ENCODE measurements at places on chromosomes 4 and X.

DNA sequence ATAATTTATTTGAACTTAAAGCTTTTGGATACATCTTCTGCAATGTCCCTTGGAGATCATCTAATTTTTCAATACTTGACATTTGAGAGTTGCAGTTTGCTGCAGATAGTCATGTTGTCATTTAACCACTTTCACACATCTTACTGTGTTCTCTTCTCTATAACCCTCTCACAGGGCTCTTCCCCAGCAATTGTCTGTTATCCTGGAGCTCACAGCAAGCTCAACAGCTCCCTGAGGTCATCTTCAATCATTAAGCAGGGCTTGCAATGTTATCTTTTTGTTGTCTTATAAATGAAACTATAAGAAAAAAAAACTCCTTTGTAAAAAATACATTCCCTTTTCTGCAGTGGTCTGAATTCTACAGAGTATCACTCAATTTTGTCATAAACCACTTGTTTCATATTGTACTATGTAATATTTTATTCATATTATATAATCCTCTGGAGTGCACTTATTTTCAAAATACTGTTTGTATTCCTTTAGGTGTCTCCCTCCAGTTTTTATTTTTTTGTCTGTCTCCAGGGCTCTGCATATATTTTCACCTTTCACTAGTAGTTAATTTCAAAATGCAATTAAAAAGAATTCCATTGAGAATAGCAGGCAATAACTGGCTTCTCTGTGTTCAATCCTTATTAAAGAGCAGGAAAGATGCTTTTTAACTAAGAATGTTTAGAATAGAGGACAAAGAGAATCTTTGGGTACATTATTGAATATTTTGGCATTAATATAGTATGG lies 106.3 kb upstream of the ARSJ start:
- no peak for DNase-seq

GRCh38 chr4:170109586-170110284 lies 20.0 kb upstream of the AADAT start:
- DNase-seq: no peak

DNA sequence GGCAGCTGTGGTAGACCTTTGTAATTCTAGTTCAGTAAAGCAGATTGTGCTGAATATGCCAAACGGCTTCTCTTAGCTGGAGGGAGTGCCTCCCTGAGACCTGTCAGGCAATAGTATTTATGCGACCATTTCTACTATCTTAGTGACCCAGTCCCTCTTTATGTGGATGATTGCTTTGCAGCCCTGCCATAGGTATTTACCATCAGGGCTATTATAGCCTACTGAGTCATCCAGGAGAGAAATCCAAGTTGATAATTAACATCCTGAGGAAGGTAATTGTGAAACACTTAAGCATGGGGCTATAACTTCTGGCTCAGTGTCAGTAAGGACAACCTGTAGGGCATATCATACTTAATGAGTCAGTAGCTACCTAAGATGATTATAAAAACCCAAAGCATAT lies 103.9 kb upstream of the MAOA start:
- no peak for DNase-seq

- no peak for DNase-seq
Measured at GRCh38 chr4:94284889-94285288, 57.7 kb downstream of the HPGDS start.

DNA sequence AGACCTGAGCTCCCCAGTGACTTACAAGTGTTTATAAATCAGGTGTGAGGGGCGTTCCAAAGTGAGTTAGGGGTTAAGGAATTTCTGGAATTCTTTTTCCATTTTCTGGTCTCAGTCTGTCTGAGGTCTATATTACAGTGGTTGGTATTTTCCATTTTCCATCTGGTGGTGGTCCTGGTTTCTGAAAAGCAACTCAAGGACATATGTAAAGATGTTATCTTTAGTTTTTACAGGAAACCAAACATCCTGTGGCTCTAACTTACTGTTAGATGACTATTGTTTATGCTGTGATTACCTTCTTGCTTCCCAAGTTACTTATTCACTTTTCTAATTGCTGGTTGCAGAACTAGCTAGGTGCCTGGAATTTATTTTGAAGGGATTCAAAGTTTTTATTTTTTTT lies 53.5 kb upstream of the IL21 start:
- no peak for DNase-seq

DNA sequence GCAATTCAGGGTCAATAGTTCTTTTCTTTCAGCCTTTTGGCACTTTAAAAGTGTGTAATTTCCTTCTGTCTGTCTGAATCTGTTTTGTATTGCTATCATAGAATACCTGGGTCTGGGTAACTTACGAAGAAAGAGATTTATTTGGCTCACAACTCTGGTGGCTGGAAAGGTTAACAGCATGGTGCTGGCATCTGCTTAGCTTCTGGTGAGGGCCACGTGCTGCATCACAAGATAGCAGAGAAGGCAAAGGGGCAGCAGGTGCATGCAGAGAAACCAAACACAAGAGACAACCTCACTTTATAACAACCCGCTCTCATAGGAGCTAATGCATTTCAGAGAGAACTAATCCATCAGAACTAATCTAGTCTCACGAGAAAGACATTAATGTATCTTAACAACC lies 18.8 kb downstream of the RGN start:
- DNase-seq: no peak

DNA sequence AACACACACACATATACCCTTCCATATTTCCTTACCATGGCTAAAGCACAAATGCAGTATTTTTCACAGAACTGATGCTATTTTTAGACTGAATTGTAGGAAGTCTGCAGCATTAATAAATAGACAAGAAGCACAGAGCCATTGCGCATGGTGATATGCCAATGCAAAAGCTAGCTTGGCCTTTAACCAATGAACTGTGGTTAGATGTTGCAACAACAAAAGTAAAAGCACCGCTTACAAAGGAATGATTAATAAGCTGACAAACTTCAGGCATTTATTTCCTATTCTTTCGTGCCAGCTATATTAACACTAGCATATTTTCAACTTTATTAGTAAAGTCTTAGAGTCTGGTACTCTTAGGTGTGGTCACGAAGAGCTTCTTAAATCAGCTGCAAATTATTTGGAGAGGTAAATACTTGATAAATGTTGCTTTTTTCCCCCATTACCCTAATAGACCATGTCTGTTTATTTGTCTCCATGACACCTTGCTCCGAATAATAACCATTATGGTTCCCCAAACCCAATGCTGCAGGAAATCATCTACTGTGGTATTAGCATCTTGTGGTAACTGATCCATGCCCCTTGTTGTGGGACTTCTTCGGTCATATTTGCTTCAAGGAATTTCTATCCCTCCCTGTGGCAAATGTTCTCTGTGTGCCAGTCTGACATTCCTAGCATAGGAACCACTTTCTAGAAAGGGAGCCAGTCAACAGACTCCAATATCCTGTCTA lies 306.1 kb upstream of the TAPT1 start:
- DNase-seq: no peak

DNA sequence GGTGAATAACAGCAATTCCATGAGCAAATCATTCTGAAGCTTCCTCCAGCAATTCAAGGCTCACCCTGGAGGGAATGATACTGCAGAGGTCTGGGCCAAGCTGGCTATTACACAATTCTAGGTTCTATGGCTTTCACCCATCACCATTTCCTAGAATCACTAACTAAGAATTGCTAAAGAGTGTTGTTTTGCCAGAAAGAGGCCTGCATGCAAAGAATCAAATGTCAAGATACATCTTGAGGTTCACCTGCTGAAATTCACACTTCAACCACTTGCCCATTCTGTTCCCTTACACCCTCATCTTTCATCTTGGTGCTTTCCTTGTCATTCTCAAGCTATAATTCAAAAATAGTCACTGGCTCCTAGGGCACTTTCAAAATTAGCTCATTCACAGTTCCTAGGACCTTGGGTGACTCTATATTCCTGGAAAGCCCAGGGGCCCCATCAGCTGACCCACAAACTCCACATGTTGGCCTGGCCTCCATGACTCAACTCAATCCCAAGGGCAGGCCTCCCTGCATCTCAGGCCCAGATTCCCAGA lies 7.0 kb downstream of the APBB2 start:
- DNase-seq: no peak

- DNase-seq: no peak
Measured at GRCh38 chr4:17124767-17125166, 226.3 kb upstream of the LDB2 start.

- DNase-seq: no peak
Measured at GRCh38 chrX:108070891-108071290, 20.5 kb downstream of the PSMD10 start.

GRCh38 chrX:119190091-119190681 lies 45.9 kb upstream of the PGRMC1 start:
- no peak for DNase-seq

- DNase-seq: no peak
Measured at GRCh38 chr4:15163284-15163645, 161.0 kb downstream of the CPEB2 start.

DNA sequence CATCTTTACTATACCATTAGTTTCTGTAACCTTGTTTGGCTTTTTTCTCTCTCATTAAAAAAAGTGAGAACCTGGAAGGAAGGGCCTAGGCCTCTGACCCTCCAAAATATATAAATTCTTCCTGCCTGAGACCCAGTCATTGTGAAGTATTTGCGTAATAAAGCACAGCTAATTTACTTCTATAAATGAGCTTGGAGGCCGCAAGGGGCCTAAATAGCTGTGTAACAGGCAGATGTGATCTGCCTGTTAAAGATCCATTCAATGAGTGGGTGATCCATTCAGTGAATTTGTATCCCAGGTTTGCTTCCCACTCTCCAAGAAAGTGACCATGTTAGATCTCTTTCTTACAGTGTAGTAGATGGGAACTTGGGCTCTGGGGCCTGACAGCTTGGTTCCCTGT lies 595 bp upstream of the PYURF start:
- no peak for DNase-seq

DNA sequence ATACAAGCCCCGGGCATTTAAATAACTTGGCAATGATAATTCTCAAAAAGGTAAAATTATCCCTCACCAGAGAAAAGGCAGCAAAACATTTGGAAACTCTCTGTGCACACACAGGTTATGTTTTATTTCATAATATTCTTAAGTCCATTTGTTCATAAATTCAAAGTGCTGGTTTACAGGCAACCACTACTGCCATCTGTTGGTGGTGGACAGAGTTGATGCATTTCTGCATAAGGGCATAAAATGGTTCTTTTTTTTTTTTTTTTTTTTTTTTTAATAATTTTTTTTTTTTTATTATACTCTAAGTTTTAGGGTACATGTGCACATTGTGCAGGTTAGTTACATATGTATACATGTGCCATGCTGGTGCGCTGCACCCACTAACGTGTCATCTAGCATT lies 31.5 kb upstream of the IL21 start:
- DNase-seq: no peak

GRCh38 chr4:33751050-33751449 lies 2493.3 kb downstream of the ARAP2 start:
- DNase-seq: no peak

DNA sequence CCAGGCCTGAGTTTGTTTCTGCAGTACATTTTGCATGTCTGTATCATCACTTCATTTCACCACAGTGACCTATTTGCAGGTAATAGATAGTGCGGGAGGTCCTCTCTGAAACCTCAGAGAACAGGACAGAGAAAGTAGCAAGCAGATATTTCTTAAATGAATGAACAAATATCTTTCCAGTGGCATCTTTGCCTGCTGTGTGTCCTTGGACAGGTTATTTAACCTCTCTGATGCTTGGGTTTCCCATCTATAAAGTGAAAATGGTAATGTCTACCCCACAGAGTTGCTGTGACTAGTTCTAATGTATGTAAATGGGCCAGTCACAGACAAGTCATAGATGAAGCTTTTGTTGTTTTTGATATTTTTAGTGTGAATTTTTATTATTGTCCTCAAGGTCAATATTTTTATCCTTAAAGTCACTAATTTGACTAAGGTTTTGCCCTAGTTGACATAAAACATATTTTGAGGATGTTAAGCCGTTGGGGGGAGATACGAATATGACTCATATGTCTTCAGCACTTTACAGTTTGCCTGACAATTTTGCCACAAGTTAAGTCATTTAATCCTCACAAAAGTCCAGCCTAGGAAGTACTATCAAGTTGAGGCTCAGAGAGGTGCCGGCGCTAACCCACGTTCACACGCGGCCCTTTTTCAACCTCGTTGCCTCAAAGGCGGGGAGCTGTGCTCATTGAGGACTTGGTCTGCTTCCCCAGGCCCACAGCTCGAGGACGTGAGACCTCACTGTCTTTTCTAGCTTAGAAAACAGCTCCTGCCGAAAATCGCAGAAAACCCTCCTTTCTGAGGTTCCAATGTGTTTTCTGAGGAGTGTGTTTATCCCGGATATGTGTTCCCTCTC lies 126.7 kb upstream of the STX18 start:
- DNase-seq: no peak

- DNase-seq: no peak
Measured at GRCh38 chr4:40840255-40840984, 90.7 kb downstream of the NSUN7 start.

- no peak for DNase-seq
Measured at GRCh38 chr4:15779809-15780208, 1.7 kb downstream of the CD38 start.

DNA sequence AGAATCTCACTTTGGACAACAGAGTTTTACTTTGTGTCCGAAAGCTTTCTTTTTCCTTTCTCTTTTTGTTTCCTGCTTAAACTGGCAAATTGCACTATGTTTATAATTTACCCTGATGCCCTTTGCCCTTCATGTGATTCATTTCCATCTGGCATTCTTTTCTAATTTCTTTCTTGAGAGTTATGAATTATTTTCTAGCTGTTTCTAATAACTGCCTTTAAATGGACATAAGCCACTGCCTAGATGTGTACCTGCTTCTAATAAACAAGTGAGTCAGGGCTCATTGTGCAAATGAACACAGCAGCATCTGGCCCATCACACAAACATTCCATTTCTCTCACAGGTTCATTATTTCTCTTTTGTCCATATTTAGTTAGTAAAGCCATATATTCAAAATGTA lies 242.3 kb upstream of the GPRIN3 start:
- no peak for DNase-seq

- DNase-seq: peak; percentile 14
Measured at GRCh38 chr4:153318696-153319320, 25.7 kb upstream of the MND1 start.

DNA sequence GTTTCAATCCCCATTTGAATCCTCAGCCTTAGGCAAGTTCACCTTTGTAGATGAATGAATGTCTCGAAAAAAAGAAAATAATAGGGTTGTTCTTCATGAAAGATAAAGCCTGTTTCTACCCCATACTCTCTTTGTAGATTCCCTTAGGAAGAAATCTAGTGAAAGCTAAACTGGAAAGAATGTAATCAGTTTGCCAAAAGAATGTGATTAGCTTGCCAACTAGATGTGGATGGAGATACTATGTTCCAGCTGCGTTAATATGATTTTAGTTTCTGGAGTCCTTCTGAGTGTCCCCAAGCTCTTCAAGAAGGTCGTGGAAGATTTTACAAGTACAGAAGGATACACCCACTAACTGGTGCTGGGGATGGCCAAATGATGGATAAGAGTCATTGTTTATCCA lies 162.3 kb upstream of the EDNRA start:
- DNase-seq: no peak

Data from 8988T (cell line).